ENCODE measurements at places on chromosomes 4 and X. TPM values are rescaled to one million over a fixed set of nuclear protein-coding genes. Genes with fewer than 3 reads are reported as not detected.

- peak; percentile 65 for DNase-seq
Observed at GRCh38 chrX:16786791-16787735, 797 bp downstream of the TXLNG start.

- peak; percentile 13 for DNase-seq
Observed at GRCh38 chr4:122003335-122003734, 51.5 kb upstream of the TRPC3 start.

GRCh38 chrX:9466124-9466495, 1.3 kb downstream of the TBL1X start:
- DNase-seq, result peak; percentile 34

DNA sequence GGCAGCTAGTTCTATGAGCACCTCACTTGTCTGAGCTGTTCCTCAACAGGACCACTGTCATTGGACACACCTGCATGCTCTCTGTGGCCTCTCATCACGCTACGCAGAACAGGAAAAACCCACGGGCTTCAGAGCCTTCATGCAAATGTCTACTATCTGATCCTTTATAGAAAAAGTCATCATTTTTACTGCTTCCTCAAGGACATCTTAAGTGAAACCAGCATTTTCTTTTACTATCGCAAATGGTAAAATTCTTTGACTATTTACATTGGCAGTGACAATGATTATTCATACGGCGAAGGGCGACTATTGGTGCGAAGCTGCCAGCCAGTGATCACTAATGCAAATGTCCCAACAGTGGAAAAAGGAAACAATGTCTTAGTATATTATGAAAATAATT, 147.0 kb downstream of the AFAP1 start:
- DNase-seq, result peak; percentile 41

GRCh38 chr4:188287169-188287894, 148.1 kb downstream of the TRIML1 start:
- DNase-seq, result no peak

DNA sequence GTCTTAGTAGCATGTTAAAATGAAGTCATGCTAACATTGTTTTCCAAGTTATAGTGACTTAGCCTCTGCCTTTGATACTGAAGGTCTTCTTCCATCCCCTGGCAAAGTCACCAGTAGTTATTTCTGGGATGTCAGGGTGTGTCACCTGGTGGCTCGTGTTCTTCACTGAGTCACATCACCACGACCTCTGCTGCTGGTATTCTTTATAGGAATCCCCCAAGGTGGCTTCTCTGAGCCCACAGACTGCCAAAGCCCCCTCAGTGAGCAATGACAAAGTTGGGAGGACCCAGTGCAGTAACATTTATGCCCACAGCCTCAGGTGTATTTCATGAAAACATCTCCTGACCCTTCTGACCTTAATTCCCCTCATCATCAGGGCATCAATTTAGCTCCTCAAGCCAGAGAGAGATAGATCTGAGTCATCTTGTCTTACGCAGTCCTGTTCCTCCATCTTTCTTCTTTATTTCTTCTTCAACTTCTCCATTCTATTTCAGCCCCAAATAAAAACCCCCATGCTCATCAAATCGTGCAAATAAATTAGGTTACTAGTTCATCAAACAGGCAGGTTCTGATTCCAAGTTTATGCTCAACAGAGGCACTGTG, 29.3 kb upstream of the GPRIN3 start:
- no peak for DNase-seq

DNA sequence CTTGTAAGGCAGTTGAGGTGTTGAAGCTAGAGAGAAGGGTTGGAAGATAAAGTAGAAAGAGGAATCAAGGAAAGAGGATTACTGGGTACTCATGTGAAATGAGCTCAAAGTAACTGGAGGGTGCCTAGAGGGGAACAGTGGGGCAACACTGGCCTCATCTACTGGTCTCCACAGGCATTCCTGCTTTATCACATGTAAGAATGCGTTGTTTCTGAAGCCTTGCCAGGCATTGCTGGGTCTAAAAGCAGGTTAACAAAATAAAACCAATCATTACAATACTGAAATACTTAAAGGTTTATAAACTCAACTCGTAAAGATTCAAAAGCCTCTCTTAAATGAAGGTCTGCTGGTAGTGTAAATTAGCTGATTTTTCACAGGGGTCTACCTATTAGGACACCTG, 96.0 kb downstream of the FANCB start:
- DNase-seq, result no peak

DNA sequence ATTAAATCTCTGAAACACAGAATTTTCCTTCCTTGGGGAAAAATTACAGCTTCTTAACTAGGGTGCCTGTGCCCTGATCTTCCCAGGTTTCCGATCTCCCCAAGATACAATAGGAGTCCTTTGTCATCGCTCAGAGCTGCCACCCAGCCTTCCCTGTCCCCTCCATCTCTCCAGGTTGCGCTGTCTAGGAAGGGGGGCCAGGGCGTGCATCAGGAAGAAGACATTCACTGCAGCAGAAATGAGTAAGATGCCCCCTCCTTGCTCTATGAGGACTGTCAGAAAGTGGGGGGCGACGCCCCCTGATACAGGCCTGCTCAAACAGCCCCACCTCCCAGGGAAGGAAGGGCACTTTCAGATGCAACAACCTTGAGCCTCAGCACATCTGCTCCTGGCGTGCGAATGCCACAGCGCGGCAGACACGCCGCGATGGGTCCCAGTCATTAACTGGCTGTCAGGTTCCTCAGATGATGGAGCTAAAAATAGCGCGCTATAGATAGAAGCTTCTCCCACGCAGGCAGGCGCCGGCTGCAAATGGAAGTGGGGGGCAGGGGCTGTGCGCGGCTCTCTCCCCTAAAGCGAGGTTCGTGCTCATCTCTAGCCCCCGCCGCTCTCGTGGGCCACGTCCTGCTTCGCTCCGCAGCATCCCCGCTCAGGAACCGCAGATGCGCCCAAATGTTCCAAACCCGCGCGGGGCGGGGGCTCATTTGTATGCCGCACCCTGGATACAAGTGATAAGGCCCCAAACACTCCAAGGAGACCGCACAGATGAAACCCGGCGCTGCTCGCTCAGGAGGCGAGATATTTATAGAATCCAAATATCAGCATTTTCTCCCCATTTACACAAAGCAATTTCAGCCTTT, 57.6 kb upstream of the LGI2 start:
- DNase-seq, result no peak

GRCh38 chrX:40006106-40007017, 91.4 kb downstream of the BCOR start:
- peak; percentile 52 for DNase-seq

- no peak for DNase-seq
Observed at GRCh38 chrX:112857478-112857878, 16.8 kb upstream of the AMOT start.

GRCh38 chr4:25956260-25956659, 42.2 kb downstream of the SMIM20 start:
- DNase-seq, result no peak

- DNase-seq, result no peak
Observed at GRCh38 chrX:145735036-145735435, 82.6 kb upstream of the SLITRK2 start.

GRCh38 chrX:130098210-130098552, 12.1 kb downstream of the ELF4 start:
- no peak for DNase-seq

GRCh38 chrX:101223226-101223625, 3.6 kb downstream of the DRP2 start:
- DNase-seq, result no peak

DNA sequence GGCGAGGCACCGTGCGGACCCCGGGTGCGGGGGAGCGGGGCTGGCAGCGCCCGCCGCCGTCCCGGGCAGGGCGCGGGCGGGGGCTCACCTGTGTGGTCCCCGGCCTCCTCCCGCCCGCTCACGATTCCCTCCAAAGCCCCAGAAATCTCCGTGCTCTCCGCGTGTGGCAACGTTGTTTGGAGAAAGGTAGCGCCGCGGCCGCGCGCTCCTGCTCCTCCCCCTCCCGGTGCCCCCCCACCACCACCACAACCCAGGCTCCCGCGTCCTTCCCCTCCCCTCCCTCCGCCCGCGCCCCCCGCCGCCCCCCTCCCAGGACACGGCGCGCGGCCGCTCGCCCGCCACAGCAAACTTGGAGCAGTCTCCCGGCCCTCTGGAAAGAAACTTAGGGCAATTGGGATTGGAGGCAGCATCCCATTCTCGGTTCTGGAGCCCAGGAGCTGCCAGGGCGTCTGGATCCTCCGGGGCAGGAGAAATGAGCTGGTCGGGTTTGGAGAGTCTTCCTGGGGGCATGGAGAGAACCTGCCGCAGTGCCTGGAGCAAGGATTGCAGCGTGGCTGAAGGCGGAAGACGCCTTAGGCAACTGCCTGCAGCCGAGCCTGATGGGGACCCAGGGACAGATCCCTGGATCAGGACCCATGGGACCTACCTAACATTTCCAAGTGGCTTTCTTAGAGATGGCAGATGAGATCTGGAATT, 855 bp downstream of the KLF3 start:
- peak; percentile 63 for DNase-seq

DNA sequence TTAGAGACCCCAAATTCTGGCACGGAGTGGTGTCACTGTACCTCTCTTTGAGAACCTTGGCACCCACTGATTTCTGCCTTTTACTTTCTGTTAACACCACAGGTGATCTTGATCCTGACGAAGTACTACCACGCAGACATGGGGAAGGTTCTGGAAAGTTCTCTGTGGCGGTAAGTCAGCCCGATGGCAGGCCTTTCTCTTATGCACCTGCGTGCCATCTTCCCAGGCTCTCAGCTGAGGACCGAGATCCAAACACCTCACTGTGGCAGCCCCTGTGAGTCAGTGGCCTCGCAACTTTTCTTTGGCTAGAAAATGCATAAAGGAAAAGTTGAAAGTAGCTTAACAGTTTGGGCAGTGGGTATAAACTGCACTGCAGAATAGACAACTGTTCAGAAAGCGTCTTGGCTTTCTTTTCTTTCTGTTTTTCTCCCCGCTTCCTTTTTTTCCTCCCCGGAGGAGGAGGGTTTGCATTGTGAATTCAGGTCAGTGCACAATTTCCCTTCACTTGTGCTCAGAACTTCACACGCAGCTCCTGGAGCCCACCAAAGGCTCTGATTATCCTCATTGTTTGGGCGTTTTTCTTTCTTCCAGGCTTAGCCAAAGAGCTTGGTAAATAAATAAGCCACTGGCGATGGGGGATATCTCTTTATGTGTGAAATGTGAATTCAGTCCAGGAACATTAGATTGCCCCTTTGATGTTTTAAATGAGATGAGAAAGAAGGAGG, 38.4 kb downstream of the PSAPL1 start:
- DNase-seq, result no peak

DNA sequence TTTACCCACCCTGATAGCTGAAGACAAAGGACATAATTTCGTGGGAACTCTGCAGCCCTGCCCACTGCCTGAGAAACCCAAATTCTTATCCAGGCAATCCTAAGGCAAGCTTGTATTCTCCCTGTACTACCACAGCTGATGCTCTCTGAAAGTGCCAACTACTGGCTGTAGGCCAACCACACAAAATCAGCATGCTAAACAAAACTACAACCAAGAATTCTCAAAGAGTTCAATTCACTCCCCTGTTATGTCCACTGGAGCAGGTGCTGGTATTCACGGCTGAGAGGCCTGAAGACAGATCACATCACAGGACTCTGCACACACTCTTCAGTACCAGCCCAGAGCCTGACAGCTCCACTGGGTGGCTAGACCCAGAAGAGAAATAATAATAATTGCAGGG, 375.9 kb upstream of the NDST4 start:
- DNase-seq, result no peak

DNA sequence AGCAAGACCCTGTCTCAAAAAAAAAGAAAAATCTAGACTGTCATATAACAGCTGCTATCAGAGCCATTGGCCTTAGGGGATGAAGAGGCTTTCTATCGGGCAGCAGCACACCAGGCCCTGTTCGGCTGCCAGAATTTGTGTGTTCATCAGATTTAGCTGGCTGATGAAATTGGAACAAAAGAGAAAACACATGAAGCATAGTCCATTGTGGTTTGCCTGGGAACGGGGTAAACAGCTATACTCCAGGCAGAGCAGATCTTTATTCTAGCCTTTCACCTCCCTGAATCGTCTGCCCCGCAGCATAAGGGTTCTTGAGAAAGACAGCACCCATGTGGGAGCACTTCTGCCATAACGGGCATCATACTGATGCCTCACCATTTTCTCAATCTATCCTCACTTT, 11.6 kb downstream of the TKTL1 start:
- DNase-seq, result no peak

- DNase-seq, result no peak
Observed at GRCh38 chr4:58849026-58849425, 1738.8 kb upstream of the IGFBP7 start.

- DNase-seq, result no peak
Observed at GRCh38 chr4:142282870-142283431, 563.1 kb downstream of the INPP4B start.

DNA sequence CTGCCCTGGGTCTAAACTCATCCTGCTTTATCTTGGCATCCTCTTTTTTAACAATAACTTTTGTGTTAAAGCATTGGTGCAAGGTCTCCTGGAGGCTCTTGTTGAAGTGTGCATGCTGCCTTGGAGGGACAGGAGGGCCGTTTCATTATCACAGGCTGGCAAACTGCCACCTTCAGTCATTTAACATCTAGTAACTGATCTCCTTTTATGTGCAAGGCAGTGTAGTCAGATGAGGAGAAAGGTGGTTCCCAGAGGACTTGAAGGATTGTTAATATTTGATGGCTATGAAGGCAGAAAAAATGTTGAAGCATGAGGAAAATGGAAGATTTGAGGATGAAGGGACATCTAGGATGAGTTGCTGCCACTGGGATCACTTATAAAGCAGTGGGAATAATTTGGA, 439.4 kb downstream of the RAPGEF2 start:
- DNase-seq, result no peak

DNA sequence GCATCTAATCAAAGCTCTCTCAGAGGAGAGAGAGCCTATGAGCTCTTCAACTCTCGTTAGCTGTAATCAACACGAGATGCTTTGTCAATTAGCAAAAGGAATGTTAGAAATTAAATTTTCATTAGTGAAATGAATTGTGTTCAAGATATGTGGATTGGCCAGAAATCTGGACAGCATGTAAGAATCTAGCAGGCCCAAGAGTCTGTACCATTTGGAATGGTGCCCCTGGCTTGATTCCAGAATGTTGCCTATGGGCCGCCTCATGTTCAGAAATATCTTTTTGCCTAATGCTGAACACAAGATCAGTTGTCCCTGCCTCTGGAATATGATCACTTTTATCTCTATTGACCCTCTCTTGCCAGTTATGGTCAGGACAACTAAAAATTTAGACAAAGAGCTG, 88.2 kb downstream of the RBM46 start:
- DNase-seq, result no peak

DNA sequence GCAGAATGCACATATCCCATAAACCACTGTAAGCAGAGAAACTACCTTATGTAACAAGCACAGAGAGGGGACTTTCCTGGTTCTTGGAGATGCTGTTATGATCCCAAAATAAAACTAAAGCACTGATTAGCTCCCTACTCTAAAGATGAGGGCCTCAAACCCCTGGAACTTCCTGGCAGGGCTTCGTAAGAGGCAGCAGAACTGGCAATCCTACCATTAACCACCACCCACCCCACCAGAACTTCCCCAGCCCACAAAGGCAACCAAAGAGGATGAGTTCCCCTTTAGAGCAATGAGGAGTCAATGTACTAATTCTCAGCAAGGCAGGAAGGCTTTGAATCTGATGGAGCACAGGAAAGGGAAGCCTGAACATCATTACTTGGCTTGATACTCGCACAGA, 436.5 kb upstream of the FRG1 start:
- no peak for DNase-seq

FRAS1 gene
- total RNA-seq, result 0.05 TPM

PGAM4 gene
- total RNA-seq, result not detected

ADH7 gene
- total RNA-seq, result not detected

PSMD10 gene
- total RNA-seq, result 27.4 TPM

MAGEE1 gene
- 6.7 TPM for total RNA-seq

PF4V1 gene
- total RNA-seq, result not detected

AREG gene
- total RNA-seq, result 4.6 TPM

RHOH gene
- total RNA-seq, result 209 TPM

TRIM60 gene
- not detected for total RNA-seq

MAGEA10 gene
- total RNA-seq, result not detected

Data from B cell (primary cell).